Cerebellar nuclear complex (tissue), 1 donor: ENCODE measurements at places on chromosomes 2 and 18.
A peak's percentile ranks its signal among the peaks of the same experiment; 100 is the strongest.

- DNase-seq = no peak
Measured at GRCh38 chr18:48030616-48031480, 100.4 kb upstream of the SMAD2 start.

GRCh38 chr2:177597759-177598158 lies 205.2 kb downstream of the AGPS start:
- DNase-seq = no peak

DNA sequence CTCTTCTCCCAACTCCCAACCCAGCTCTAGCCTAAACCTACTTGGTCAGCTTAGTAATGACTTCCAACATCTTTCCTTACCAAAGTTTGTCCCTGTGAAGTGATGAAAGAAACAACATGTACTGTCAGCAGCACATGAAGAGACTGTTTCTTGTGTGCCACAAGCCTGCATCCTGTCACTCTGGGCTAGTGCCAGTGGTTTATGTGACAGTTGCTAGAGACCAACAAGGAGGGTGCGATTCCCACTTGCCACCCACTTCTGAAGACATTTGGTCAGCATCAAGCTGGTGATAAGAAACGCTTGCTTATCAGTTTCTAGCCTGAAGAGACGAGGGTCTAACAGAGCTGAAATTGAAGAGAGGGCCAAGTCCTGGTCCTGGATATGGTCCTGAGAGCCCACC lies 132.6 kb downstream of the COL4A4 start:
- DNase-seq = no peak

GRCh38 chr2:135337071-135337470 lies 193.9 kb downstream of the ZRANB3 start:
- DNase-seq = no peak

- no peak for DNase-seq
Measured at GRCh38 chr2:35374845-35375244, 980.7 kb upstream of the CRIM1 start.

- DNase-seq = no peak
Measured at GRCh38 chr2:15835991-15836688, 104.2 kb upstream of the MYCN start.

DNA sequence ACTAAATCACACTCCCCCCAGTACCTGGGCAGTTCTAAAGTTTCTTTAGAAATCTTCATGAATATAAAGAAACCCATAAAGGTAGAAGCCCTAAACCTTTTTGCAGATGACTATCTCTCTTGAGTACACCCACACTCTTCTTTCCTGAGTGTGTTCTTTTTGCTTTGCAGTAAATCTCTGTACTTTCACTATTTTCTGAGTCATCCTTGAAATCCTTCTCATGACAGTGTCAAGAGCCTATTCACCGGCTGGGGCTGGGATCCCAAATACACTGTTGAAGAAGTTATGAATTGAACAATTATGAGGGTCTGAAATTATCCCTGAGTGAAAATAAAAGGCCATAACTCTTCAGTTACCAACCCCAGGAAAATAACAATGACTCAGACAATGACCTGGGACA lies 133.9 kb upstream of the CCDC195 start:
- DNase-seq = no peak

DNA sequence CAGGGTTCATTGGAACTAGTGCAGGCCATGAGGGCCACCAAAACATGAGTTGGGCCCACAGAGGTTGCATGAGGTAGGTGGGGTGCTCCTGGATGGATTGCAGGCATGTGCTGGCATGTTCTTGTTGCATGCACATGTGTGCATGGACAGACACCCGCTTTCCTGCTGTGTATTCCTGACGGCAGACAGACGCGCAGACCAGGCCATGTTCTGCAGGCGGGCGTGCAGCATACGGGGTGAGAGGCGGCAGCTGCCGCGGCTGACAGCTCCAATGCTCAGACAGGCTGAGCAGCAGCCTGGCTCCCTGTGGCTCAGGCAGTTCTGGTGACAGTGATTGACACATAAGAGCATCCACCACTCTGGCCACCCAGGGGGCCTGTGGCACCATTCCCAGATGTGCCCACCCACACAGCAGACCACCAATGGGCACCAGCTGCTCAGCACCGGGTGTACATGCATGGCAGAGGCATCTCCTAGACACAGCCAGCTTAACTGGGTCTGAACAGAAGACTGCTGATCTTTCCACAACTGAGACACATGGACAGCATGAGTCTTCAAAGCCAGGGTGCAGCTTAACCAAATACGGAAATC lies 21.2 kb downstream of the HS1BP3 start:
- DNase-seq = no peak

- DNase-seq = no peak
Measured at GRCh38 chr2:1420746-1421480, 7.7 kb downstream of the TPO start.

- no peak for DNase-seq
Measured at GRCh38 chr18:30455741-30456140, 586.8 kb downstream of the DSC3 start.

- DNase-seq = no peak
Measured at GRCh38 chr2:222568865-222569264, 87.0 kb downstream of the FARSB start.

DNA sequence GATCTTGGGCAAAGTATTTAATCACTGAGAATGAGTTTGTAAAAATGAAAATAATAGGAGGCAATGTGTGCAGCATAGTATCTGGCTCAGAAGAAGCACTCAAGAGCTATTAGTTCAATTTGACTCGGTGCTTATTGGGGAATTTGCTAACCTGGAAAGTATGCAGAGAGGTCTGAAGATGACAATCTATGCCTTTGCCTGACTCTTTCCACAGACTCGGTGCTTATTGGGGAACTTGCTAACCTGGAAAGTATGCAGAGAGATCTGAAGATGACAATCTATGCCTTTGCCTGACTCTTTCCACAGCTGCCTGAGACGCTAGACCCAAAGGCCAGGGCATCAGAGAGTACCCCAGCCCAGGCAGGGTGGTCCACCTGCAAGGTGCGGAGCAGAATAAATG lies 12.2 kb upstream of the SH3BP4 start:
- DNase-seq = no peak

DNA sequence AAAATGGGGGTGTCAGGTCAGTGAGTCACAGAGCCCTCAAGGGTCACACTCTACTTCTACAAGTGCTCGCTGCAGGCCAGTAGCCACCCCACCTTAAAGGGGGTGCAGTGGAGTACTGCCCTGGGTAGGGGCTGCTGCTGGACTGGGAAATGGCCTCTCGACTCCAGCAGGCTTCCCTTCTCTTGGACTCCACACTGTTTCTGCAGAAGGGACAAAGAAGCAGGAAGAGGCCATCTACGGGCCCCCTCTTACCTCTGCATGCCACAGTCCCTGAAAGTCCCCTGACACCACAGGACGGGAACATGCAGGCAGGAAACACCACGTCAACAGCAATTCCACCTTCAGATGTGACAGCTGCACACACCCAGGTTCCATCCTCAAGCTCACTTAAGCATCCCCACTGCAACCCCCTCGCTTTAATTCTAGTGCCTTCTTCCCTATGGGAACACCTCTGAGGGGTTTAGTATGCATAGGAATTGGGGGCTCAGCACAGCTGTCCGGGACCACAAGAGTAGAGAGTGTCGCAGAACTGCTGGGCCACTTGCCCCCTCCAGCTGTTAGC lies 22.3 kb downstream of the SNED1 start:
- DNase-seq = no peak

GRCh38 chr2:36165132-36165531 lies 190.4 kb upstream of the CRIM1 start:
- DNase-seq = no peak

DNA sequence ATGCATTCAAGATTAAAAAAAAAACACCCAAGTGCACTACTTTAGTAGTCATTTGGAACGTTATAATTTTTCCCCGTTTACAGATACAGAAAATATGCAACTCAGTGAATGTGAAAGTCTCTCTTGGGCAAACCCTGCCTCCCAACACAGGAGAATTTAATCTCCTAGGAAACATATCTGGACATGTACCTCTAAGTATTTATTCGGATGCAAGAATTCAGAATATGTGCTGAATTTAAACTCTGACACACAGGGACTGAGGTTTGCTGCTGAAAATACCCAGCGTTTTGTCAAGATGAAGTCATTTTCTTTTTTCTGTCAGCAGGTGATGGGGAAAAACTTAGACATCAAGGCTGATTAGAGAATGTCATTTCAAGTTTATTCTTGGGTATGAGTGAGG lies 105.4 kb downstream of the ACKR3 start:
- DNase-seq = no peak

DNA sequence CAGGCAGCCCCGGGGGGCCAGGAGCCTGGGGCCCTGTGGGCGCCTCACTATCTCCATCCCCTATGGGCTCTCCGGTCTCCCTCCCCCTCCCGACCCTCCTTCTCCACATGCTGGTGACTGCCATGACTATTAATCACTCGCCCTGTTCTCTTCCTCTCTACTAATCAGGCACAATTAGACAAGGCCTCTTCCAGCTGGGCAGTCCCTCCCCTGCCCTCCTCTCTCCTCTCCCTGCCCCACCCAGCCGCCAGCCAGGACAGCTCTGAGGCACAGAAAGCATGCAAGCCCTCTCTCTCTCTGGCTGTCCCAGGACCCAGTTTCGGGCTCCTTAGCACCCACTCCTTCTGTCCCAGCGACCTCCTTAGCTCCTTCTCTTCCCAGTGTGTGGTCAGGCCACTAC lies 5.8 kb downstream of the ASIC4 start:
- DNase-seq = no peak

DNA sequence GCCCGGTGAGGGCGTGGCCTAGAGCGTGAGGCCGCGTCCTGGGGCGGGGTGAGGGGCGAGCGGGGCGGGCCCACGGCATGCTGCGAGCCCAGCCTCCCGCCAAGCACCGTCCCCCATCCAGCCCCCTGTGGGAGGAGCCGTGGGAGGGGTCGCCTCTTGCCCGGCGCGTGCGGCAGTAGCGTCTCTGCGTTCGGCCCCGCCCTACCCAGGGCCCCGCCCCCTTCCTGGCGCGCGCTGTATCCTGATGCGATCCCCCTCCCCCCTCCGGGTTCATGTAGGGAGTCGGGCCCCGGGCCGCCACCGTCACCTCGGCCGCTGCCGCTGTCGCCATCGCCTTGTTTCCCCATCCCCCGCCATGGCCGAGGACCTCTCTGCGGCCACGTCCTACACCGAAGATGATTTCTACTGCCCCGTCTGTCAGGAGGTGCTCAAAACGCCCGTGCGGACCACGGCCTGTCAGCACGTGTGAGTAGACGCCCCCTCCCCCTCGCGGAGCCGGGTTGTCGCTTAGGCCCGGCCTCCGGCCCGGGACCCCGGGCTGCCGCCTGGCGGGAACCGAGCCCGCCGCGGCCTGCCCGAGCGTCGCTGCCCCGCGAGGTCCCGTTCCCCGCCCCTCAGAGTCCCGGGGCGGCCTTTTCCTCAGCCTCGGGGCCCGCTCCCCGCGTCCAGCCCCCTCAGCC lies 888 bp downstream of the RNF138 start:
- DNase-seq = peak; percentile 31

DNA sequence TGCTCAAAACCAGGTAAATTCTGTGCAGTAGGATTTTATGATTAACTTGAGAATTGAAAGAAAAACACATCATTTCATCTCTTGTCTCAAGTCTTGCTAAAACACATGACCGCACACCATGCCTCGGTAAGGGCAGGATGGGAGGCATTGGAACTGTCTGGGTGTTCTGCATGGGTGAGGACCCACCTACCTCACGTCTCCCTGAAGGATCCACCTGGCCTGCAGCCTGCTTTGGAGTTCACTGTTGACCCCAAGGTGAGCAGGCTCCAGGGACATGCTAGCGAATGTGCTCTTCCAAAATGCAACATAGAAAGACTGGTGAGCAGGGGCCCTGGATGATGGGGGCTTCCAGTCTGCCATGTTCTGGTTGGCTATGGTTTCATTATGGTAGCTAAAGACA lies 131.5 kb downstream of the NCK2 start:
- DNase-seq = no peak

DNA sequence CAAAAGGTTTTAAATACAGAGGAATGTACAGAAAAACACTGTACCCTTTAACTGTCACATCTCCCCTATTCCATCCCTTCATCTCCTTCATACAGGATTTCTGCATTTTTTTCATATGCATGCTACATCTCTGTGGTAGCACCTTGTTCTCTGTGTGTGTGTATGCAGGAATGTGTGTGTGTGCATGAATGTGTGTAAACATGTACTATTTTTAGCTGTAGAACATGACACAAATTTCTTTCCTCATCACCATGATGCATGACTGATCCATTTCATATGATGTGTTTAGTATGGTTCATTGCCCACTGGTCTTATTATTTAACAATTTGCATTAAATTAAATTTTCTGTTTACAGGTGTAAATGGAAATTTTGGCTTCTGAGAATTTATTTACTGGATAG lies 21.5 kb upstream of the ZEB2 start:
- no peak for DNase-seq

GRCh38 chr2:26299471-26300101 lies 46.4 kb upstream of the SELENOI start:
- no peak for DNase-seq

DNA sequence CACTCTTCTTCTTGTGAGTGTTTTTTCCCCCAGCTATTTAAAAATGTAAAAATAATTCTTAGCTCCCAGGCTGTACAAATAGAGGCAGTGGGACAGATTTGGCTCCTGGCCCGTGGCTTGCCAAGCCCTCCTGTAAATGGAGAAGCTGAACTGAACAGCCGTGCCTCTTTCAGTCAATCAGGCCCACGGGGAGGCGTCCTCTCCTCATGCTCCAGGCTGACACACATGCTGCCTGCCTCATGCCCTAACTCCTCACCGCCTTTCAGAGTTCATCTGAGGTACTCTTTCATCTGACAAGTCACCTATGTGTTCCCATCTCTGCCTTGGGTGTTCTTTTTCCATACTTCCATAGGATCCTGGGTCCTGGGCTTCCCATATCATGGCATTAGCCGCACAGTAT lies 58.9 kb downstream of the BMP10 start:
- DNase-seq = no peak

DNA sequence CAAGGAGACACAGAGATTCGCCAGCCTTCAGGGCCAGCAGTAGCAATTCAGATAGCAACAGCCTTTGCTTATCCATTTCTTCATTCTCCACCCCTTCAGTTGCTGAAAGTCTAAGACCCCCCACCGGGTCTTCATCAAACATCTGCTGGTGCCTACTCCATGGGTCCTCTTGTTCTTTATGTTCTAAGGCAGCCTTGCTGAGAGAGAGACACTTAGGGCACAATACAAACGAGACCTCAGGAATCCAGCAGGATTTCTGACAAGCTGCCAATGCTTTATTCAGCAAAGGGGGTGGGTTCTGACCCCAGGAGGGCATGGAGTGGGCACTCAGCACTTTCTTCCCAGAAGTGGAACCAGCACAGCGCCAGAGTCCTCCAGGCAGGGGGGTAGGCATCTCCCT lies 36.2 kb upstream of the CNGA3 start:
- no peak for DNase-seq

DNA sequence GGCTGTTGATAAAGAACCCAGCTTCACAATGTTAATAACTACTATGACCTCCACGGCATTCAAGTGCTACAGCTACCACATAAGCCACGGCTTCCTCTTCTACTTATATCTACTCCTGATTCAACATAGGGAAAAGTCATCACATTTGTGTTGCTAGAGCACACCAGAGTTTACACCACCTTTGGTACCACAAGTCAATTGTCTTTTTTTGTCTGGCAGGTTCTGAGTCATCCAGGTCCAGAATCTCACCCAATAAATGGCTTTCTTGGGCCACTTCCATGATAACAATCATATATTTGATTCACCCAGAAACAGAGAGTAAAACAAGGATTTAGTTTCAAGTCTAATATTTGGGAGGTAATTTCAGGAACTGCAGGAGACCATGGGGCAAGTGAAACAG lies 480.2 kb downstream of the TMX3 start:
- no peak for DNase-seq

- no peak for DNase-seq
Measured at GRCh38 chr2:98464772-98465310, 20.2 kb downstream of the INPP4A start.

GRCh38 chr2:180761224-180761623 lies 219.2 kb upstream of the UBE2E3 start:
- no peak for DNase-seq
